Activated naive CD4-positive, alpha-beta T cell (primary cell): ENCODE measurements at places on chromosomes 6 and 20.
A peak's percentile ranks its signal among the peaks of the same experiment; 100 is the strongest.

- peak; percentile 3 for DNase-seq
These were observed at the start of gene CLIC5 for GRCh38 chr6:46015119-46015968. CLIC5 (minus strand) TSS chr6:46015860; CDS start chr6:46015542, 318 bp downstream.

DNA sequence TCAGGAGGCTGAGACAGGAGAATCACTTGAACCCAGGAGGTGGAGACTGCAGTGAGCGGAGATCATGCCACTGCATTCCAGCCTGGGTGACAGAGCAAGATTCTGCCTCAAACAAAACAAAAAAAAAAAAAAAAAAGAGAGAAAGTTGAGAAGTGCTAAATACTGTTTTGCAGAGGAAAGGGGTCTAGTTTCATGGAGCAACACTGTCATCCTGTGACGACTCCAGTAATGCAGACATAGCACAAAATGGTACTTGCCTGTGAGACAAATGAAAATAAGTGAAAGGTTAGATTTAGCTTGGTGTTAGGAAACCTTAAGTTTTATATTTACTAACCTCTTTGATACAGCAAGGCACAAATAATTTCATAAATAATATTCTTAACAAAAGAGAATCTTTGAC, 29.7 kb downstream of the CEP162 start:
- no peak for DNase-seq

- no peak for DNase-seq
These were observed 28.5 kb downstream of the BCAS4 start for GRCh38 chr20:50823319-50823718.

- no peak for DNase-seq
These were observed 3.1 kb upstream of the TLDC2 start for GRCh38 chr20:36872852-36873251.

DNA sequence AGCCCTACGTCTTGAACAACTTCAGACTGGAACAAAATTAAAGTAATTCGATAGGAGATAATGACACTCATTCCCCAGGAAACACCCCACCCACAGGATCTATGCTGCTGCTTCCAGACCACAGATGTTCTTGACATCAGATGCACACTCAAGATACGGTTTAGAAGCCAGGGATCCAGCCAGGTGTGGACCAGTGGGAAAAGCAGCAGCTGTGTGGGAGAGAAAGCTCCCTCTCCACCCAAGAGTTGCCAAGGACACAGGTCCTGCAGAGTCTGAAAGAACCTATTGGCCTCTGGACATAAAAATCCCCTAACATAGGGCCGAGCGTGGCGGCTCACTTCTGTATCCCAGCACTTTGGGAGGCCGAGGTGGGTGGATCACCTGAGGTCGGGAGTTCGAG, 91.7 kb upstream of the NFATC2 start:
- no peak for DNase-seq

DNA sequence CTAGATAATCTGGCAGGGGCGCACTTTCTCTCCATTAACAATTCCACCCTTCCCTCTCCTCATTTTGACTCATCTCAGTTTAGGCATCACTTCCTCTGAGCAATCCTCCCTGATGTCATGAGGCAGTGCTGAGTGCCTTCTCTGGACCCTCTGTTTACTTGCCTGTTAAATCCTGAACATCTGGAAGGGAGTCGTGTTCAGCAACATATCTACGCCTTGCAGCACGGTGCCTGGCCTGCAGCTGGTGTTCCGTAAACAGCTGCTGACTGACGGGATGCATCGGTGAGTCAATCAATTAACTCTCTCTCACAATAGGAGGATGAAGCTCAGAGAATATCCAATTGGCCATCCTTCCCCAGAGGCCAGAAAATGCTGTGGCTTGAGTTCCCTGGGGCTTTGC, 613.5 kb downstream of the PTPRT start:
- no peak for DNase-seq

DNA sequence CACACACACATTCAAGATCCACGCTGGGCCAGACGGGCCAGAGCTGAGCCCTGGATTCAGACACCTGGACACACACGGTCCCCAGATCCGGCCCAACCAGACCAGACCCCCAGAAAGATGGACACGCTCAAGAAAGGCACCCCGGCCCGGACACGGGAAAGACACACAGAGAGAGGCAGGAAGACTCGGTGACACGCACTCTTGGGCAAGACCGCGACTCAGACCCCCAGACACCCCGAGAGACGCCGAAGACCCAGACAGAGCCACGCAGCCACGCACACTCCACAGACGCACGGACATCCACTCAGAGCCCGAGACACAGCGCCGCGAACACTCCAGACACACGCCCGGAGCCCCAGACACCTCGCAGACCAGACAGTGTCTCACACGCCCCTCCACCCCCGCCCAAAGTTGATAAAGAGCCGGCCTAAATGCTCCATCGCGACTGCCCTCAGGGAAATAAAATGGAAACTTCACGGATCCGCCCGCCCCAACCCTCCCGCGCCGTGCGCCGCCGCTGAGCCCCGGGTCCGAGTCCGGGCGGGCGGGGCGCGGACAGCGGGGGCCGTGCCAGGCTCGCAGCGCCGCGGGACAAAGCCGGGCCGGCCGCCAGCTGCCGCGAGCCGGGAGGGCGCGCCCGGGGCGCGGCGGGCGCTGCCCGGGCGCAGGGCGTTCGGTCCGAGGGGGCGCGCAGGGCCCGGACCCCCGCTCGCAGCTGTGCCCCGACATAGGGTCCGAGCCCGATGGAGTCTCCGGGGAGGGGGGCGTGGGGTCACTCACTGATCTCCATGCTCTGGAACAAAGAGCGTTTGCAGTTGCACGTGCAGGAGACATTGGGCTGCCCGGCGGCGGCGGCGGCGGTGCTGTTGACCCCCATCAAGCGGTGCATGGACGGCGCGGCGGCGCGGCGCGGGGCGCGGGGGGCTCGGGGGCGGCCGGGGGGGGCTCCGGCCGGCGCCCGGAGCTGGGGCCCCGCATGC, 831 bp downstream of the PMEPA1 start:
- no peak for DNase-seq

DNA sequence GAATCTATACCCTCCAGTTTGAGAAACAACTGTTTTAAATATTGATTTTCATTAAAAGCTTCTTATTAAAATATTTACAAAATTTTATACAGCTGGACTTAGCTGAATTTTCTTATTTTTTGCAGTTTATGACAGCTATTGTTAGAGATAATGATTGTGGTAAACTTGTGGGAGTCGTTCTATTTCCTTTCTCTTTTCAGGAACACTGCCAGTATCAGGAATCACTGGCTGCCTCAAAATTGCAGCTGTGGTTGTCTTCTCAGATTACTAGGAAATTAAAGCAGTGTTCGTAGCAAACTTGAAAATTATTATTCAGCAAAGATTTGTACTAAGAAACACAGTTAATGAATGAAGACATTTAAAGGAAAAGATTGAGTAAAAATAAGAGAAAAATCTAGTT, 311.0 kb downstream of the CENPW start:
- DNase-seq: no peak

DNA sequence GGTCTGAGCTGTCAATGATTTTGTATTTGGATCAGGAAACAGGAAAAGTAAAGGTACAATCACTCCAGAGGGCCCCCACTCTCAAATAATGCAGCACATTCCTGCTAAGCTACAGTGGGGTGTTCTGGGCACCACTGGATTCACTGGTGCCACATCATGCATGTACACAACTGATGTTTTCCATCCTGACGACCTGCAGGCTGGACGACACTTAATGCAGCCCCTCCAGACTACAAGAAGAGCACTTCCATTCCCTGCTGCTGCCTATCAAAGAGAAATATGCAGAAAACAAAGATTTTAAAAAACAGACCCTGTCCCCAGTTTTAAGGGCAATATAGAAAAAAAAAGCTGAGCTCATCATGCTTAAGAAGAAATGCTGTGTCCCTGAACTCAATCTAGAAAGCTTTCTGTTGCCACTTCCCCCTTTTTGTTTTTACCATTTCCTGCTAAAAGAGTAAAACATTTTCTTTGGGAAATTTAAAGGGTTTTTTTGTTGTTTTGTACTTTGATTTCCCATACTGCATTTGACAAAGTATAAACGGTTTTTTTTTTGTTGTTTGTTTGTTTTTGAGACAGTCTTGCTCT, 35.5 kb downstream of the ABHD12 start:
- DNase-seq: no peak

GRCh38 chr20:63893999-63894357, 948 bp upstream of the DNAJC5 start:
- no peak for DNase-seq

GRCh38 chr6:70547313-70547712, 19.4 kb upstream of the SDHAF4 start:
- no peak for DNase-seq

GRCh38 chr6:146359131-146359530, 184.5 kb upstream of the RAB32 start:
- no peak for DNase-seq
